Tibial nerve (tissue), 4 donors: ENCODE measurements at places on chromosomes 12 and 14. TPM values are rescaled to one million over a fixed set of nuclear protein-coding genes. Genes with fewer than 3 reads are reported as not detected.

DNA sequence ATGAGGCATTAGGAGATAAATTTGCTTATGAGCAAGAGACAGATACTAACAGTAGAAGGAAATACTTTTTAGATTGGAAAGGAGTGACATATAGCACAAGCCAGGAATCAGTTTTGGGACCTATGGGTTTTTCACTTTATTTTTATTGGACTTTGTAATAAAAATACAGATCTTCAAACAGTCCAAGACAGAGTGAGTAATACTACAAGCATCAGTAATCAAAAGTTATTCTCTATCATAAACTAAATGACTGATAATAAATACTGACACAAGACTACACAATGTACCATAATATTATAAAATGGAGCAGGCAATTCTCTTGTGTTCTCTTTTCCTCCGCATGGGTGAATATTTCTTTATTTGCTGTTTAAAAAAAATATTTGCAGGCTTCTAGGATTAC lies 85.8 kb downstream of the DERA start:
- DNase-seq: no peak

GRCh38 chr12:104628831-104629135 lies 172.0 kb downstream of the CHST11 start:
- DNase-seq: no peak

DNA sequence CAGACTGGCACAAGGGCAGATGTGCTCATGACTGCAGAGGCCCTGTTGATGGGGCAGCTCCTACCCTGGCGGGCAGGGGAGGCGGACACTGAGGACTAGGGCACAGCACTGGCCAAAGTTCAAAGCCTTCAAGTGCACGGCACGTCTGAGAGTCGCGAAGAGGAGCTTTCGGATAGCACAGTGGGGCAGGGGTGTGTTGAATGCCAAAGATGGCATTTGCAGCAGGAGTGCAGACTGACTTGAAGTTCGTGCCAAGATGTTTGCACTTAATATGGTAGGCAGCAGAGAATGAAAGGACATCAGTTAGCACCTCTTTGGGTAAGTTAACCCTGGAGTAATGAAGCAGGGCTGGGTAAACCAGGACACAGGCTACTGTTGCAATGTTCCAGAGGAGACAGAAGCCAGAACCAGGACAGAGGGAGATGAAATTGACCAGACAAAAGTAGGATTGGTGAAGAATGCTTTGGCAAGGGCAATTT lies 6.7 kb upstream of the EML1 start:
- no peak for DNase-seq

GRCh38 chr12:3571724-3572123 lies 80.7 kb downstream of the PRMT8 start:
- no peak for DNase-seq

GRCh38 chr12:94571556-94571955 lies 78.8 kb downstream of the TMCC3 start:
- no peak for DNase-seq

GRCh38 chr14:100802766-100803165 lies 23.2 kb upstream of the MEG3 start:
- DNase-seq: no peak

- no peak for DNase-seq
These were observed 29.0 kb downstream of the CAPRIN2 start for GRCh38 chr12:30725739-30726138.

DNA sequence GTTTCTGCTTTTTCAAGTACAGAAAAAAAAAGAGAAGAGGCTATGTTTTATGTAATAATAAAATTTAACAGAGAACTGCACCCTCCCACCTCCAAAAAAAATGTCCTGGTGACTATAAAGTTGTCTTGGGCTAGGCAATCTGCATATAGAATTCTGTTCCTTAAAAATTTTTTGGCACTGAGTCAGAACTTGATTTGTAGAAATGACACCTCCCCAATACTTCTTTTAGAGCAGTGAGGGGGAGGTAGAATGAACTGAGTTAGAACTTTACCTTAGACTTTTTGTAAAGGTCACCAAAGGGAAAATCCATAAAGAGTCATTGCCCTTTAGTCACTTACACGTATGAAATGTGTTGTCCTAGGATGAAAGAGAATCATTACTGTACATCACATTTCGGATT lies 80.0 kb downstream of the BTG1 start:
- DNase-seq: no peak

GRCh38 chr12:110563702-110564470 lies 19.2 kb downstream of the PPTC7 start:
- DNase-seq: no peak

DNA sequence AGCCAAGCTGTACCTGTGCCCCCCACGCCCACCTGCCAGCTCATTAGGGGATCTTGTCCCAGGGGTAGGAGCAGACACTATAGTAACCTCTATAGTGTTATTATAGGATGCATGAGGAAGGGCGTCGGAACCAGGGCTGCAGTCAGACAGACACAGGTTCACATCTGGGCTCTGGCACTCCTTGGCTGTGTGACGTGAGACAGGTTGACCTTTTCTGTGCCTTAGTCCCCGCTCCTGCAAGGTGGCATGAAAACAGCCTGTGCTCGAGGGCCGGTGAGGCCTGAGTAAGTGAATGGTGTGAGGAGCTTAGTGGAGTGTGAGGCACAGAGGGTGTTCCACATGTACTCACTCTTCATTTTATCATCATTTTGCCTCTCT lies 19.0 kb downstream of the ASB2 start:
- no peak for DNase-seq

DNA sequence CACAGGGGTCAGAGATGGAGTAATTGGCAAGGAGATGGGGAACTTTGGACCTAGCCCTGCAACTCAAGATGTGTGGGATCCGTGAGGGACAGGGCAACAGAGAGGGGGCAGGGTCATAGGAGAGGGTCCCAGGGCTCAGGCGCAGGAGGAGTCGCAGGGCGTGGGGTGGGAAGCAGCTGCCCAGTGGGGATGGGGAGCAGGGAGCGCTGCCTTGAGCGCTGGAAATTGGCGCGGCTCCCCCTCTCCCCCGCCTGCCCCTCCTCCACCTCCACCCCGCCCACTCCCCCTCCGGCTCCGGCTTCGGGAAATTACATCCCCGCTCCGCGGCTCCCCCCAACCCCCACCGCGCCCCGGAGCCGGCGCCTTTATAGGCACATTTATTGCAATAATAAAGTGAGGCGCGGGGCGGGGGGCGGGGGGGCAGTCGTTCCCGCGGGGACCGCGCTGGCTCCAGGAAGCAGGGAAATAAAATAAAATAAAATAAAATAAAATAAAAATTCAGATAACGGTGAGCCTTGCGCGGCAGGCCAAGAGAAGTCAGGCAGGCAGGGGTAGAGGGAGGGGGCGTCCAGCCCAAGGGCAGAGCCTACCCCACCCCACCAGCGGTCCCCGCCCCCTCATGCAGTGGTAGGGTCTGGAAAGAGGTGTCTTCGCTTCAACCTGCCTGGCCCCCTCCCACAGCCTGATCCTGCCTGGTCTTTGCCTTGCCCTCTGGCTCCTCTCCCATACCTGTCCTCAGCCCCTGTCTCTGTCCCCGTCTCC lies 3.6 kb downstream of the NXPH4 start:
- no peak for DNase-seq

GRCh38 chr14:81970307-81970706 lies 436.7 kb upstream of the SEL1L start:
- no peak for DNase-seq

DNA sequence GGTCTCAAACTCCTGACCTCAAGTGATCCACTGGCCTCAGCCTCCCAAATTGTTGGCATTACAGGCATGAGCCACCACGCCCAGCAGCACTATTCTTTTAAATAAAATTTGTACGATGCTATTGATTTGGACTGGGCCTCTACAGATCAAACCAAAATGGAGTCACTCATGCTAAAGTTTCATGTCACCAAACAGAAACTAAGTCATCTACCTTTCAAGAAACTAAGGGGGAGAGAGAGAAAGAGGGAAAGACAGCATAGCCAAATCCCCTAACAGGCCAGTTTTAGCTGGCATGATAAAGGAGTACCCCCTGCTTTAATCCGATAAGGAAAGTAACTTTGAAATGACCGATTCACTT lies 23.1 kb upstream of the STK38L start:
- no peak for DNase-seq

GRCh38 chr12:4813741-4814140 lies 93.5 kb downstream of the GALNT8 start:
- no peak for DNase-seq

- DNase-seq: no peak
These were observed 31.8 kb downstream of the ITPK1 start for GRCh38 chr14:93083917-93084316.

DNA sequence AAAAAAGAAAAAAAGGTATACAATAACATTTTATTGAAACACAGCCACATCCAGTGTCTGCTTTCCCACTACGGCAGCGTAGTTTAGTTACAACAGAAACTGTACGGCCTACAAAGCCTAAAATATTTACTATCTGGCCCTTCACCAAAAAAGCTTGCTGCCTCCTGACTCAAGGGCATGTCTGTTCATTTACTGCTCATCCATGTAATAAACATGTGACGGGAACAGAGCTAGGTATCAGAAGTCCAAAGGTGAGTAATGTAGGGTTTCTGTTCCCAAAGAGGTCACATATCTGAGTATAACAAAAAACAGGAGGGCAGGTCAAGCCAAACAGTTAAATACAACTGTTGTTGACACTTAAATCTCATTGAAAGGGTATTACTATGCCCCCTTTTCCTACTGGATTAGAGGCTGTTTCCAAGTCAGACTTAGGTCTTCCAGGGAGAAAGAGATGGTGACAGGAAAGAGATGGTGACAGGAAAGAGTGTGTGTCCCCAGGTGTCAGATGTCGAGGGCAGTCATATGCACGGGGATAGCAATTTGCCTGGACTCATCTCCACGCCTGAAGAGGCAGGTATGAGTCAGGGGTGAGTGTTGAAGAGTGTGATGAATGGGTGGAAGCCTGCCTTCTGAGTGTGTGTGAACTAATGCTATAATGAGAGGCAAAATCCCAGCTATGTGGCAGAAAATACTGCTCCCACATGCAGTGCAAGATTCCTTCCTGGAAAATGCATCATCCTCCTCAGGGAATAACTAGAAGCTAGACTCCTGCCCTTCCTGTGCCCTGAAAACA lies 77.7 kb downstream of the MAP3K9 start:
- no peak for DNase-seq

DNA sequence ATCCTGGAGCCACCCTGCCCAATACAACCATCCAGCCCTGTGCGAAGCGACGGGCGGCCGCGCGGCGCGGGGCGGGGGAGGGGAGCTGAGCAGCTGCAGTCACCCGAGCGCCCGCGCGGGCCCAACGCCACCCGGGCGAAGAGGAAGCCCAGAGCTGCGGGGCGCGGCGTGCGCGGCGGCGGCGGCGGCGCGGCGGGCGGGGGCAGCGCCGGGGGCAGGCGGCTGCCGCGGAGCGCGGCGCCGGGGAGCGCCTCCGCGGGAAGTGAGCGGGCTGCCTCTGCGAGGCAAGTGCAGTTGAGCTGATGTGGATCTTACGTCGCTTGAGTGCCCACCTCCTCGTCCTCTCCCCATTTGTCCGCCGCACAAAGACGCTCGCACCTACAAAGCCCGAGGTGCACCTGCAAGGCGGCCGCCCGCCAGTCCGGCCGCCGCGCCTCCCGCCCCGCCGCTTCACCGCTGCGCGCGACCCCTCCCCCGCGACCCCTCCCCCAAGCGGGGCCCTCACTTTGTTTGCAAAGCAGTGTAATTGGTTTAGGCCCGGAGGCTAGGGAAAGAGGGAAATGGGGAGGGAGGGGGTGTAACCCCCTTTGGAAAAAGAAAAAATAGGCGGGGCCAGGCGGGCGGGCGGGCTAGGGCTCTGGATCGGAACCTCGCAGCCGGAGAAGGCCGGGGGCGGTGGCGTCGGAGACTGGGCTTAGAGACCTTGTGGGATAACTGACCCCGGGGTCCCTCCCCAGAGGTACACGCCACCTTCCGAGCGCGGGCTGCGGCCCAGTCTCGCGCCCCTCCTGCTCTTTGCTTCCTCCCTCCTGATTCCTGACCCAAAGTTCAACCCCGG lies at the start of the genes FOXA1 and TTC6:
Gene FOXA1 (minus strand): TSS at position 279 of the 838 bp plus-strand sequence. CDS start 277 bp downstream, at position 2.
Gene TTC6 (plus strand): TSS at position 659 of the 838 bp plus-strand sequence. CDS start 26,436 bp downstream, outside the sequence.
- no peak for DNase-seq

DNA sequence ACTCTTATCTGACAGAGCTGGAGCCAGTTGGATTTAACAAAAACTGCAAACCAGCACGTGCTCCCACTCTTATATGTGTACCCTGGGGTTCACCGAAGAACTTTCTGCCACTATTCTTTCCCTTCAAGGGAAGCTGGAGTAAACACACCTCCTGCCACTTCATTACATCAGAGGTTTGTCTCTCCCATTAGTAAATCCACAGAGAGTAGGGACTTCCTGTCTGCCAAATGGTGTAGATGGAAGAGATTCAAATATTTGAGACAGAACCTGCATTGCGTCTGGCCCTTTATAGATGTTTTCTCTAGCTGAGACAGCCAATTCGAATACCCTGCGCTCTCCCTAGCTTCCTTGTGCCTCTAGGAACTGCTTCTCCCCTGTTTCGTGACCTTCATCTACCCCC lies 29.1 kb upstream of the AEBP2 start:
- DNase-seq: no peak

- DNase-seq: no peak
These were observed 714.4 kb upstream of the TBX3 start for GRCh38 chr12:115398311-115398781.

DNA sequence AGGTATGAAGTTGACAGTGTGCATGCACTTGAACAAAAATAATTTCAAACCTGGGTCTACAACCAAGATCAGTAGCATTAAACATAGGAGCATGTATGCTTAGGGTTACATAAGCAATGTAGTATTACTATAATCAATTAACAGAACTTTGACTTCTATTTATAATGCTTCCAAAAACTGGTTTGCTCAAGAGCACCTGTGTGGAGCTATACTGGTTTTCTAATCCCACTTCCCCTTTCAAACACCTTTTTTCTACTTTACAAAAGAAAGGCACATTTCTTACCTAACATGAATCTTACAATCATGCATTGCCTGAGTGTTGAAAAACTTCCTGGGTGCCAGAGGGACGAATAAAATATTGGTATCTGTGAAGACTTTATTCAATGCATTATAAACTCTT lies 72.7 kb downstream of the EFCAB11 start:
- DNase-seq: no peak

DNA sequence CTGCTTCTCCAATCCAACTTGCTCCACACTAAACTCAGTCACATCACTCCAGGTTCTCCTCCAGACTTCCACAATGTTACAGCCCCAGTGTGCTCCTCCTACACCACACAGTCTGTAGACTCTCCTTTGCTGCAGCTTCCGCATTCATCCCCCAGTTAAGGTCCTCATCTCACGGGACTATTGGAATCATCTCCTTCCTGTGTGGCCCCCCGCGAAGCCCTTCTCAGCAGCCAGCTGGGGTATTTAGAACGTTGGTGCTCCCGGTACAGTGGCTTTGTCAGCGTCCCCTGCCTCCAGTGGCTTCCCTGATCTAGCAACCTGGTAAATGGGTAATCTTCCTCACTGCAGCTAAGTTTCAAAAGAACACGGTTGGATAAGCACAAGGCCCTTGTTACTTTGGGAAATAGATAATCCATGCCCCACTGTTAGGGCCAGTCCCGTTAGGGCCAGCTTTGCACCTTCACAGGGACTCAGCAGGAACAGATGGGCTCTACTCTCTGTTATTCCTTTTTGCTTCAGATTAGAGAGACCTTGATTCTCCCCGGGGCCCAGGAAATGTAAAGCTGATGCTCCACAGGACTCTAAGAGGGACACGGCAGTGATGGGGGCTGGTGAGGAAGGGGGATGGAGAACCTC lies 823 bp upstream of the TSPAN11 start:
- DNase-seq: no peak

NOXRED1 gene
- not detected for total RNA-seq

POTEG gene
- total RNA-seq: not detected

PRIMA1 gene
- 29.8 TPM for total RNA-seq

FKBP3 gene
- 19.6 TPM for total RNA-seq

PRR4 gene
- total RNA-seq: 11.4 TPM

NGB gene
- not detected for total RNA-seq

GIT2 gene
- 62.4 TPM for total RNA-seq

ACSM4 gene
- total RNA-seq: not detected

LRTM2 gene
- total RNA-seq: not detected

TAS2R46 gene
- total RNA-seq: 2.1 TPM

GLT1D1 gene
- 0.60 TPM for total RNA-seq

CIT gene
- 22.0 TPM for total RNA-seq

SRRM4 gene
- not detected for total RNA-seq

RAPGEF3 gene
- total RNA-seq: 47.3 TPM
